ENCODE measurements at places on chromosomes 1 and 21.

- DNase-seq, result no peak
These were observed 4.8 kb upstream of the IRF6 start for GRCh38 chr1:209810783-209811182.

DNA sequence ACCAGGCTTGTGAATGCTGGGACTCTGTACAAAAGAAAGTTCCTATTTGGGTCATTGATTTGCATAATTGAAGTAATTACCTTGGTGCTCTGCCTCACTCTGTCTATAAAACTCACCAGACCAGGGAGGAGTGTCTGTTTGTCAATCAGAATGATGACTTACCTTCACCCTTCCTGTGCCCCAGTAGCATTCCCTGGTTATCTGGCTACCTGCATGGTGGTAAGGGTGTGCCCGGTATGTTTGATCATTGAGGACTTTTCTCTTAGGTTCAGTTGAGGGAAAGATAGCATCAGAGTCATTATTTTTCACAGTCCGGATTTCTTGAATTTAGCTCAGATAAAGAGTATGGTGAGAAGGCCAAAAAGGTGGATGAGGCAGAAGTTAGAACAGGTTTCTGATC is 190.0 kb downstream of the BRINP2 start:
- no peak for DNase-seq

- no peak for DNase-seq
These were observed 51.6 kb downstream of the NEGR1 start for GRCh38 chr1:72230746-72231145.

- no peak for DNase-seq
These were observed 206.2 kb upstream of the PTBP2 start for GRCh38 chr1:96515430-96515829.

- DNase-seq, result no peak
These were observed 161.1 kb upstream of the CXADR start for GRCh38 chr21:17351766-17352165.

GRCh38 chr1:206693592-206693991 is 8.9 kb downstream of the MAPKAPK2 start:
- DNase-seq, result no peak

GRCh38 chr1:223202376-223203033 is 59.5 kb upstream of the TLR5 start:
- DNase-seq, result no peak

DNA sequence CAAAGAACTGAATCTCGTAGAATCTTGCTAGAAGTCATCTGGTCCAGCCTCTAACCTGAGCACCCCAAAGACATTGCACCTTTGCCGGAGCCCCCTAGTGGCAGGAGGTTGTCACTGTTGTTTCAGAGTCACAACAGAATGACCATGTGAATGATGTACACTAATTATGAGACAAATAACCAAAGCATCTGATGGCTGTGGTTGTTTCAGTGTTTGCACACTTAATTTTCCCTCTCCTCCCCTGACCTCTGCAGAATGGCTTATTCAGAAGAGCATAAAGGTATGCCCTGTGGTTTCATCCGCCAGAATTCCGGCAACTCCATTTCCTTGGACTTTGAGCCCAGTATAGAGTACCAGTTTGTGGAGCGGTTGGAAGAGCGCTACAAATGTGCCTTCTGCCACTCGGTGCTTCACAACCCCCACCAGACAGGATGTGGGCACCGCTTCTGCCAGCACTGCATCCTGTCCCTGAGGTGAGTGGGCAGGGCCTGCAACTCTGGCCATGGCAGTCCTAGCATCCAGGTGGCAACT is 26.4 kb downstream of the TRAF5 start:
- DNase-seq, result no peak

Measured in Panc1 (cell line).